ENCODE measurements at places on chromosomes 5 and 9.

DNA sequence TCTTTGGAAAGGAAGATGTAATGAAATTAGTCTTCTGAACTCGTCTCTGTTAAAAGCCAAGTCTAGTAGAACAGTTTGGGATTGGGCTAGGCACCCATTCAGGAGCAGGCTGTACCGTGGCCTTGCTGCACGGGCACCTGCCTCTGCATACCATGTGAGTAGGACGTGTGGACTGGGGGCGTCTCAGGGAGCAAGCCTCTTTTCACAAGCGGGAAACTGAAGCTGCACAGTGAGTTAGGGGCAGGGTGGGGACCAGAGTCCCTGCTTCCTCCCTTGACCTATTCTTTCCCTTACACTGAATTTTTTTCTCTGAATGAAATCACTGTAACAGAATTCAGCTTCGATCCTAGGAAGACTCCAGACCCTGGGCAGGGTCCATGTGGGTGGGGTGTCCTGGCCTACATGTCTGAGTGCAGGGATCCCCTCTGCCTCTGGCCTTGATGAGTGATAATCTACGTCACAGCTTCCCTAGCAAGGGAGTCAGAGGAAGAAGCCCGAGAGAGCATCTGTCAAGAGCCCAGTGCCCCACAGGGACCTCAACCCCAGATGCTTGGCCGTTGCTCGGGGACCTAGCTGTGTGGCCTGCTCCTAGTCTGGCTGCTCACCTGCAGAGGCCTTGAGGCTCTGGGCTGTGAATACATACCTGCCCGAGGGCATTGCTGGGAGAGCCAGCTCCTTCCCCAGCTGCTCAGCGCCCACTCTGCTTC, 15.1 kb downstream of the PHF2 start:
- no peak for DNase-seq

DNA sequence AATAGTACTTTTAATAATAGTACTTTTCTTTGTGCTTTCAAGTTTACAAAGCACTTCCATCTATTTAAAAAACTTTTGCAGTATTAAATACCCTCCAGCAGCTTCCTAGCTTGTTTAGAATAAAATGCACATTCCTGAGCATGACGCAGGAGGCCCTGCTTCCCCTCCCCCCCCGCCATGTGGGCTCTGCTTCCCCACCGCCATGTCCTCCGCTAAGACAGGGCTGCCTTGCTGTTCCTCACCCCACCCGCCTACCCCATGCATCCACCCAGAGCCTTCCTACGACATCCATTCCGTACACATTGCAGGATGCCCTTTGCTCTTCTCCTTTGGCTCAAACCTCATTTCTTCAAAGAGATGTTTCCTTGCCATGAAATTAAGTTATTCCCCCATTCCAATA, 205.9 kb upstream of the MSX2 start:
- DNase-seq: no peak

- DNase-seq: no peak
These were observed 517 bp downstream of the ALDH1A1 start for GRCh38 chr9:72952381-72952690.

DNA sequence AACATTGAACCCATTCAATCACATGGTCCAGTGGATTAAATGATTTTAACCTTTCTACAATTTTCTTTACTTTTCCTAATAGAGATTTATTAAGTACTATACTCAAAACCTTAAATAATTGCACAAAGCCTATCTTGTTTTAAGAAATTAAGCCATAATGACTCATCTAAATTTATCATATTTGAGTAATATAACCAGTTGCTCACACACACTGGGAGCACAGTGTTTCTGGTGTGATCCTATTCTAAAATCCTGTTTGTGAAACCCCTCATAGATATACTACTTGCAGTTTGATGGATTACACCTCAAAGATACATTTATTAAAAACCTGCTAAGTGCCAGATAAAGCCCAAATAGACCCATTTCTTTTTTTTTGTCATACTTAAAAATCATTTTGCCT, 668.3 kb upstream of the CDH18 start:
- no peak for DNase-seq

DNA sequence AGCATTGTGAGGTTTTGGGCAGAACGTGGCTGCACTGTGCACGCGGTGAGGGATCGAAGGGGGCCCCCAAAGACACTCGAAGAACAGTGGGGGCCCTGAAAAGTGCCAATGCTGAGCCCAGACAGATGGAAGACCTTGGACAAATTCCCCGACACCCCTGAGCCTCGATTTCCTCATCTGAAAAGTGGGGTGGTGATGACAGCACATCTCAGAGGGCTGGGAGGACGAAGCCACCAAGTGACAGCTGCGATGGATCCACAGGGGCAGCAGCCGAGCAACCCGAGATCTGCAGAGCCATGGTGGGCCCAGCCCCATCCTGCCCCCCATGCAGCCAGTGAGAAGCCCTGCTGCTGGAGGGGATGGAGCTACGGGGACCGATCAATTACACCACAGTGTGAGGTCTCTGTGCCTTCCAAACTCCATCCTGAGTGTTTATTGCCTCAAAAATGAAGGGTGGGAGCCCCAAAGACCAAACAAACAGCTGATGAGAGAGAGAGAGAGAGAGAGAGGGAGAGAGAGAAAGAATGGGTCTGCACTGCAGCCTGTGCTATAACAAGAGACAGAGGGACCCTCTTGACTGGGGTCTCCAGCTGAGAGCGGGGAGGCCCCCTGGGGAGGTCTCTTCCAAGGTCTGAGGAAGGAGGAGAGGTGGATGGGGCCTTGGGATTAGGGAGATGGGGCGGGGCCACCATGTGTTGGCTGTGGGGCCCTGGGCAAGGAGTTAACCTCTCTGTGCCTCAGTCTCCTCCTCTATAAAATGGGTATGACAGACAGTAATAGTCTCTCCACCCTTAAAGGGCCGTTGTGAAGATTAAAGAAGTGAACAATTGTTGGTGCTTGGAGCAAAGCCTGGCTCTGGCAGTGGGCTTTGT, 134.4 kb upstream of the IER5L start:
- DNase-seq: no peak

GRCh38 chr5:115583474-115583873, 18.8 kb downstream of the TICAM2 start:
- no peak for DNase-seq

DNA sequence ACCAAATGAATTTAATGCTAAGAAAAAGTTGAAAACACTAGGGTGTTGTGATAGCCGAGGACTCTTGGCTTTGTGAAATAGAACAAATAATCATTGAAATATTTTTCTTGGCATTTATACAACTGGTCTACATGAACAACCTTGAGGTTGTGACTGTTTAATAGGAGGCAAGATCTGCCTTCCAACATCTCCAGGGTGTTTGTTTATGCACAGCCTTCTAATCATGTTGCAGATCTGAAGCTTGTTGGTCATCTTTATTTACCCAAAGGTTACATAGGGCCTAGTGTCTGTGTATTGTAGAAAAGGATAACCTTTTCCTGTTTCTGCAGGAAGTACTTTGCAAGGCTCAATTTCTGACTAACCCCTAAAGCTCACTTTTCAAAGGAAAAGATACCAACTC, 65.2 kb upstream of the RANBP3L start:
- no peak for DNase-seq

- no peak for DNase-seq
These were observed 84.8 kb upstream of the PAM start for GRCh38 chr5:102670224-102670836.

DNA sequence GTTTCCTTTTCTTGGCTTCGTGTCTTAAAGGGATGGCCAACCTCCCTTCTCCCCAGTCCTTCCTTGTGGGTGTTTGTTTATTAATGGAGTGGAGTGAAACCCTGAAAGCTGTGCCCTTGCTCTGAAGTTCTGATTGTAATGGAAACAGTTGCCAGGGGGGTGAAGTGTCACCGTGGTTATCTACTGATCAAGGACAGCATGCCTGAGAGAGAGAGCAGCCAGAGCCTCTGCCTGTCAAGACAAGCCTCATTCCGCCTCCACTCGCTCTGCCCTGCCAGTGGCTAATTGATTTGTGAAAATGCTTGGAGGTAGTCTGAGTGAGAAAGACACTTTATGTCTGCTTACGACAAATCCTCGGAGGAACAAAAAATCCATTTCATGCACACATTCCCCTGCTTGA, 143.7 kb upstream of the SLC30A5 start:
- DNase-seq: no peak
